AG04450 (cell line): ENCODE measurements at places on chromosomes 5 and 9.

GRCh38 chr9:137243626-137244485 is 2.8 kb downstream of the TUBB4B start:
- no peak for DNase-seq

DNA sequence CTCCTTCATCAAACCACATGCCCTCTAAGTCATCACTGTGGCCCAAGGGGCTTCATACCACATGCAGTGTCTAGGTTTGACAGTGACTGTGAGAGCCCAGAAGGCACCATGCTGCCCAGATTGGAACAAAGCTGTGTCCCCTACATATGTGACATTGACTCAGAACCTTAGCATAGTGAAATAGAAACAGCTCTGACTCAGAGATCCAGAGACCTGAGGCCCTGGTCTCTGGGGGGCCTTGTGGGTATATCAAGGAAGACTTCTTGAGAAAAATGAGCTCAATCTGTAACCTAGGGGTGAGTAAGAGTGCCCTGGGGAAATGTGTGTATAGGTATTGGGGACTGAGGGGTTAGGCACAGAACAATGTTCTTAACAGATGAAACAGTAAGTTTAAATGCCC is 7.1 kb upstream of the ENTREP1 start:
- DNase-seq, result no peak

DNA sequence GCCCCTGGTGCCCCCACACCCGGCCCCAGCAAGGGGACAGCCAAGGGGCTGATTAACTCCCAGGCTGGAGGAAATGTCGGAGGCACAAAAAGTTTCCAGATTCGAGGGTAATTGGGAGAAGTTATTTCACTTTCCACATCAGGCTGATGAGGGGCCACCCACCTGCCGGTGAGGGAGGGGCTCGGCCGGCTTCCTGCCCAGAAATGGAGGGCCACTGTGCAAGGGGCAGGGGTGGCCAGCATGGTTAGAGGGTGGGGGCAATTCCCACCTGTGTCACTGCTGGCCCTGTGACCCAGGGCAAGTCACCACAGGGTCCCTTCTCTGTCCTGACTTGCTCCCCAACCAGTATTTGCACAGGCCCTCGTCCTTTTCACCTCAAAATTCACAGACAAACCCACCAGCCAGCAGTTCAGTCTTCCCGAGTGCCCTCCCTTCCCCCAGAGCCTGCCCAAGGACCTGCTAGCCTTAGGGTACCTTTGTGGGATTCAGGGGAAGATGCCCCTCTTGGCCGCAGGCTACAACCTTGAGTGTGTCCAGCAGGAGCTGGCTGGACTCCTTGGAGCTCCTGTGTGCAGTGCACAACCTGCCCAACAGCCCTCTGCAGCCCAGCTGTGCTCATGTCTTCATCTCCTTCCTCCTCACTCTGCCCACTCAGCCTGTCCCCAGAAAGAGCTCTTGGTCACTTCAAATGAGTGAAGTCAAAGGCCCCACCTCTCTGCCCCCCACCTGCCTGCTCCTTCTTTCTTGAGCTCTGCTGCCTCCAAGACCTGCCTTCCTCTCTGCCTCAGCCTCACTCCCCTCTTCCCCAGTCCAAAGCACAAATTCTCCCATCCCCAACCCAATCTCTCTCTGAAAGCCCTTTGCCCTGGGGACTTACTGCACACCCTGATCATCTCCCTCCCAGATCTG is 130.5 kb downstream of the BARX1 start:
- DNase-seq, result no peak

GRCh38 chr5:108636135-108636853 is 111.4 kb upstream of the FER start:
- no peak for DNase-seq
